Left kidney (tissue), 8 donors: ENCODE measurements at places on chromosomes 12 and 14. TPM values are rescaled to one million over a fixed set of nuclear protein-coding genes. Genes with fewer than 3 reads are reported as not detected.

DNA sequence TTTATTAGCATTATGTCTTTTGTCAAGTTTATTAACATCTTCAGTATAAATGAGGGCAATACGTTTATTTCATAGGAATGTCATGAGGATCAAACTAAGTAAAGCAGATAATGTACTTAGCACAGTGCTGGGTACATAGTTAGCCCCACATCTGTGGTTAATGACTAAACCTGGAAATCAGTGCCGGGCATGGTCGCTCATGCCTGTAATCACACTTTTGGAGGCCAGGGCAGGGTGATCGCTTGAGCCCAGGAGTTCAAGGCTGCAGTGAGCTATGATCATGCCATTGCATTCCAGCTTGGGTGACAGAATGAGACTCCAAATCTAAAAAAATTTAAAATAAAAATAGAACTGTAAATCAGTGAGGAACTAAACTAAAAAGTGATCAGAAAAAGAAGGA, 44.8 kb upstream of the GUCY2C start:
- no peak for DNase-seq

- no peak for DNase-seq
Measured at GRCh38 chr12:124002021-124002644, 29.1 kb downstream of the ZNF664 start.

The SLC5A8 gene
- 33.1 TPM for polyA plus RNA-seq

DNA sequence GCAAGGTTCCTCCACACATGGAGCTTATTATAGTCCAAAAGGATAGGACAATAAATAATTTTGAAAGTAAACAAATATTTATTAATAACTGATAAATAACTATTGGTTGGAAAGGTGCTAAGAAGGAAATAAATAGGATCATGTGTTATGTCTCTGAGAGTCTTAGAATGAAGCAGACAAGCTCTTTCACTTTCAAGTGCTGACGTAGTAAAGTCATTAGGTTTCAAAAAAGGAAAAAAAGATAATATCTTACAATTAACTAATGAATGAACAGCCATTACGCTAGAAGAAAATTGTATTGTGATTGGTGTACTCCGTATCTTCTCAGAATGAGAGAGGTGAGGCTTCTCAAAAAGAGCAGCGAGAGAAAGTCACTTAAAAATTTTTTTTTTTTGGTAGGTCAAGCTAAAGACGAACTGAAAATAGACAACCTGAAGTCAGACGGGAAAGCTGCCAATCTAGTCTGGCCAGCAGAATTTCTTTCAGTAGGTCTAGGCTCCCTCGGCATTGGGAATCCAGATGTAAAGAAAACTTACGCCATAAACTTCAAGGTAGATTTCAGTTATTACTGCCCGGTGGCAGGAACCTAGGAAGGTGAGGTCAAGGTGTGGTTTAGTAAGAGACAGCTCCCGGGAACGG, 583 bp upstream of the LEMD3 start:
- DNase-seq, result no peak

- DNase-seq, result peak; percentile 25
Measured at GRCh38 chr12:58502841-58503240, 417.5 kb downstream of the LRIG3 start.

The RNF212B gene
- 2.3 TPM for polyA plus RNA-seq

The C12orf54 gene
- 0.60 TPM for polyA plus RNA-seq

The CRIP1 gene
- polyA plus RNA-seq, result 22.7 TPM

- no peak for DNase-seq
Measured at GRCh38 chr12:67890726-67891258, 98.5 kb upstream of the IFNG-AS1 start.

GRCh38 chr12:6233121-6233971, 33.1 kb downstream of the CD9 start:
- DNase-seq, result no peak

DNA sequence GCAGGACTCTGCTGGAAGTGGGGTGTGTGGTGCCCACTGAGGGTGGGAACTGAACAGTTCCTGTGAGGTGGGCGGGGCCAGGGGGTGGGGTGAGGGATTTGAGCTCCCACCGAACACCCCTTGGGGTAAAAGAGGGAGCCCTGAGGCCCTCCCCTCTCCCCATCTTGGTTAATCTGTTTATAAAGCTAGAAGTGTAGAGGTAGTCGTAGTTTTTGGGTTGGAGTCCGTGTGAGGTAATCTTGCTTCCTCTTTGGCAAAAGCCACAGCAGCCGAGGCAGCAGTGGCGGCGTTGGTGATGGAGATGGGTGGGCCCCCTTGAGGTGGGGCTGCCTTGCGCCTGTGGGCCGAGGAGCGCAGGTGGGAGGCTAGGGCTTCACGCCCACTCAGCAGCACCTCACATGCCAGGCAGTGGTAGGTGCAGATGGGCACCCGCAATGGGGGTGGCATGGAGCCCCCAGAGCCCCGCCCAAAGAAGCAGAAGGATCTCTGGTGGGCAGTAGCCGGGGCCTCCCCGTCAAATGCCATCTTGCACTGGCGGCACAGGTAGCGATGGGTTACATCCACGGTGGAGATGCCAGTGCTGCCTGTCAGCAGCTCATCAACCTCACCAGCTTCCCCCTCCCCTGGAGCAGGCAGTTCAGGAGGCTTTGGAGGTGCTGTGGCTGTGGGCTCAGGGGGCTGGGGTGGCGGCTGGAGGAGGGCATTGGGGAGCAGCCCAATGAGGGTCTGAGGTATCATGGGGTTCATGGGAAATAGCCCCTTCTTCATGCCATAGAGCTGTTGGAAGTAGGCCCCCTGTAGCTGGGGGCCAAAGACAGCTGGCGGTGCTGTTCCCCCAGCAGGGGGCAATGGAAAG, 29.6 kb downstream of the ZFHX2 start:
- DNase-seq, result no peak

DNA sequence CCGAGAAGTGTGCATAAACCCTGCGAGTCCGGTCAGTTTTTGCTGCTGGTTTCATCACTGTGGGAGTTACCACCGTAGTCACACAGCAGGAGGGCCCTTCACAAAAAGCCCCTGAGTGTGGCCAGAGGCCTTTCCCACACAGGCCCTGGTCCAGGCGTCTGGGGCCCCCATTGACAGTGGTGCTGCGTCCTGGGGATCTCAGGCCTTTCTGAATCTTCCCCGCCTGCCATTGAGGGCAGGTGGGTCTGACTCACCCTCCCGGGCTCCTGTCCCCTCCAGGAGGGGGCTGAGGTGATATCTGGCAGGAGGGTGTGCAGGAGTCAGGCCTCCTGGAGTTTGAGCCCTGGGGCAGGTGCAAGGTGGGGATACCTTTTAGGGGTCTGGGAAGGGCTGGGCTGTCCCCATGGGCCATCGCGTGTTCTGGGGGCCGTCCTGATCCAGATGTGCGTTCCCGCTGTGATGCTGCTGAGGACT, 358.5 kb downstream of the TMEM121 start:
- DNase-seq, result no peak

DNA sequence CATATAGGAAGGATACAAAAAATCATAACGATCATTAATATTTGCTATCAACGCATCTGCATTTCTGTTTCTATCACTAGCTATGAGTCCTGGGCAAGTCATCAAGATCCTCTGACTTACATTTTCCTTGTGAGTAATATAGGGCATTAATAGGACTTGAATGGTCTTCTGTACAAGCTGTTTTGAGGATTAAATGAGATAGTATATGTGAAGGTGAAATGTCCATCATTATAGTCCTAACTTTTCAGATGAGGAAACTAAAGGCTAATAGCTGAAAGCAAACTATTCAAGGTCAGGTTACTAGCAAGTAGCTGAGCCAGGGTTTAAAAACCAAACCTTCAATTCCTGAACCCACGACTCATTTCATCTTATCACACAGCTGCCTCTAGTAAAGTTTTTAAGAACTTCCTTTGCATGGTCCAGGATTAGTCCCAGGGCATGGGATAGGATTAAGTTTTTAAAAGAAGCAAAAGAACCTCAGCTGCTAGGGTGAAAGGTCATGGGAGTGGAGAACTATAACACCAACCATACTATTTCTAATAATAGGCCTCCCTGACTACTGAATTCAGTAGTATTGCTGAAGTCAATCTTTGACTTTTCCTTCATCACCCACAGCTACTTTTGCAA, 101.4 kb upstream of the ADAMTS20 start:
- no peak for DNase-seq

GRCh38 chr14:54474232-54474793, 14.5 kb downstream of the GMFB start:
- DNase-seq, result no peak

- DNase-seq, result no peak
Measured at GRCh38 chr12:80862531-80862930, 75.2 kb downstream of the LIN7A start.

DNA sequence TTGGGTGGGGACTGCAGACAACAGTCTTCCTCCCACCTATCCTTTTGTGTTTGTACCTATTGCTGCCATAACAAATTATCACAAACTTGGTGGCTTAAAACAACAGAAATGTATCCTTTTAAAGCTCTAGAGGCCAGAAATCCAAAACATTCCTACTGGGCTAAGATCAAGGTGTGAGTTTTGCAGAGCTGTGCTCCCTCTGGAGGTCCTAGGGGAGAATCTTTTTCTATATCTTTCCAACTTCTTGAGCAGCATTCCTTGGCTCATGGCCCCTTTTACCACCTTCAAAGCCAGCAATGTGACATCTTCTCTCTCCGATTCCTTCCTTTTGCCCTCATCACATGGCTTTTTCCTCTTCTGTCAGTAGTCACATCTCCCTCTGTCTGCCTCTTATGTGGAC, 190.6 kb downstream of the TTC8 start:
- no peak for DNase-seq

GRCh38 chr12:120895532-120895931, 8.6 kb downstream of the SPPL3 start:
- DNase-seq, result no peak

DNA sequence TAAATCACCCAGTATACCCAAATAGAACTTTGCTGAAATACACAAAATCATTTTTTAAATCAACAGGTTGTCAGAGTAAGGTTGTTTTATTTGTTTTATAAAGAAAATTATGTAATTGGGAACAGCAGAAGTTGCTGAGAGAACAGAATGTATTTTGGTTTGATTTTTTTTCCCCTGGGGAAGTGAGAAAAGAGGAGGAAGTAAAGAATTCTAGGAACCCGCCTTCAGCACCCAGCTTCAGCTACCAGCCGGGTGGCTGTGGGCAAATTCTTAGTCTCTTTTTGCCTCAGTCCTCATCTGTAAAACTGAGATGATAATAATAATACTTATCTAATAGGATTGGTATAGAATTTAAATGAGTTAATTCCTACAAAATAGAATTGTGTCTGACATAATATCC, 119.4 kb downstream of the SRGAP1 start:
- no peak for DNase-seq

DNA sequence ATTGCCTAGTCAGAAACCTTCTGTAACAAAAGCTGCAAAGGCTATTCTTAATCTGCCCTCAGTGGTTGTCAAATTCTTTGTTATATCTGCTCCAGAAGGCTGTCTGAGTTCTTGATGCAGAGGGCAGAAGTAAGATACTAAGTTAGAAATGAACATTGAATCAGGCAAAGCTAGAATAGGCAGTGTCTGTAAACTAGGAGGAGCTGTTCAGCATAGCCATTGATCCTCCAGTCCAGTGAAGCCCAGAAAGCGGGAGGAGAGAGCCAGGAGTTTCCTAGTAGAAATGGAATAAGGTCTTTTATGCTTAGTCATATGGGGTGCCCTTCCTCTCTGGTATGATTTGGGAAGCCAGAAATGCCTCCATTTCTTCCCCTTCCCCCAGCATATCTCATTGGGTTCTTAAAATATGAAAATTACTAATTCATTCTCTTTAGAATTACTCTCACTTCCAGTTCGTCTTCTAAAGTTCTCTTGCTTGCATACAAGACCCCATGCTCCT, 76.2 kb downstream of the APAF1 start:
- no peak for DNase-seq

DNA sequence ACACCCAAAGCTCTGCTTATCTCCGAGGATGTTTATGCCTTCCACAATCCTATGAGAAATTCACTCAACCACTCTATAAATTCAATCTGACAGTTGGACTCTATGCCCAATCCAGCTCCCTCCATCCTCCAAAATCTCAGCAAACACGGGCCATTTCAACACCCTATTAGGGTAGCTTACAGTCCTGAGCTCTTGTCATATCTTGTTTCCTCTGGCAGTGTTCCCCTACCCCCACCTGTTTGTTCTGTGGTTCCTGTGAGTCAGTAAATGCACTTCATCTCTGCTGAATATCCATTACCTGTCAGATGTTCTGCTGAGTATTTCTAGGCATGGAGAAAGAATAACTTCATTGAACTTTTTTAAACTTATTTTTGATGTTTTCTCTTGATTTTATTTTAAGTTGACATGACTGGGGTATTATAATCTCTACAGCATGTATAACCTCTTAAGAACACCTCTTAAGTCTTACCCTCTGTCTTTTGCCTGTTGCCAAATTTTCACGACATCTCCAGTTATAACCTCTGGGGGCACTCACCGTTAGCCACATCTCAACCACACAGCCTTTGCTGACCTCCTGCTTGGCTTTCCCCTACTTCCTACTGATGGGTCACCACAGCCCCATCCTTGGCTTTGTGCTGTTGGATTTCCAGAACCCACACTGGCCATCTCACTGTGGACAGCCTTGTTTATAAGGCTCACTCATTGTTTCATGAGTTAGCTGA, 317.0 kb upstream of the TMPO start:
- DNase-seq, result no peak

GRCh38 chr14:23078692-23079116, 16.2 kb downstream of the ACIN1 start:
- no peak for DNase-seq

DNA sequence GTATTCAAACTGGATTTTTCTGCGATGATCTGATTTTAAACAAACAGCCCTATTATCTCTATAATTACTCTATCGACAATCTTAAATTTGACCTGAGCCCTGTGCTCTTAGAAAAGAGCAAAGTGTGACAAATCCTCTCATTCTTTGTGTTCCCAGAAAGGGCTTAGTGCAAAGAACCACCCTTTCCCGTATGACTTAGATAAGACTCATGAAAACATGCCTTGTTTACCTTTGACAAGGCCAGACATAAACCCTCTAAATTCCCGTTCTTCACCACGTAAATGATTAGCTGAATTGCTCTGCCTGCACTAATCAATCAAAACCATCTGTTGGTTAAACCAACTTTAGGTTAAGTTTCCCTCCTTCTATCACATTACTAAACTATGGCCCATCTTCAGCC, 285.7 kb upstream of the SEL1L start:
- no peak for DNase-seq

GRCh38 chr12:114275086-114275485, 130.9 kb downstream of the TBX5 start:
- DNase-seq, result no peak

- DNase-seq, result no peak
Measured at GRCh38 chr12:123056709-123057108, 76.2 kb downstream of the ARL6IP4 start.

DNA sequence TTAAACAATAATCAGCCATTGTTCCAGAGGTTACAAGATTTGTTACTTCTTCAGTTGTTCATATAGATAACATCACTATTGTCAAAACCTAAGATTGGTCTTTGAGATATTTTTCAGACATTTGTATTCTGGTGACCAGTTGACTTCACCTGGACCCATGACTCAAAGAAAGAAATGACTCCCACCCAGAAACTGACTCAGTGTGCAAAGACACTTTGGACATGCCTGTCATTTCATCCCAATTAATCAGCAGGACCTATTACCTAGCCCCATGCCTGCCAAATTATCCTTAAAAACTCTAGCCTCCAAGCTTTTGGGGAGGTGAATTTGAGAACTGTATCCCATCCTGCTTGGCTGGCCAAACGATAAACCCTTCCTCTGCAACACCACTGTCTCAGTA, 27.7 kb upstream of the TSPAN11 start:
- DNase-seq, result no peak

The SLCO1B1 gene
- not detected for polyA plus RNA-seq

The WNT5B gene
- polyA plus RNA-seq, result 5.5 TPM

- DNase-seq, result no peak
Measured at GRCh38 chr12:112126911-112127310, 1.6 kb downstream of the TRAFD1 start.
